Activated CD4-positive, alpha-beta T cell treated with anti-CD3 and anti-CD28 coated beads, Interleukin-2, amount 10 ng/mL, durations not matched to agents 7 days and 5 days (primary cell): ENCODE measurements at places on chromosomes 1 and 21.

DNA sequence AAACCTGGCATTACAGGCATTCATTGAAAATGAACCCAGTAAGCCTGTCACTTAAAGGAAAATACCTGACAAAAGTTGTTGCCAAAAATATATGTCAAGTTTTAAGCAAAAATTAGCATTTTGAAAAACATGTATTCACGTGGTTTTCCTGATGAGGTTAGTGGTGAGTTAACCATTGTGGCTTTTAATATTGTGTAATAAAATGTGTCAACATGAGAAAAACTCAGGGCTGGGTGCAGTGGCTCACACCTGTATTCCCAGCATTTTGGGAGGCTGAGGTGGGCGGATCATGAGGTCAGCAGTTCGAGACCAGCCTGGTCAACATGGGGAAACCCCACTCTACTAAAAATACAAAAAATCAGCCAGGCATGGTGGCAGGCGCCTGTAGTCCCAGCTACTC is 731.4 kb downstream of the KCNT2 start:
- no peak for DNase-seq

GRCh38 chr1:32060914-32061313 is 11.8 kb upstream of the TMEM39B start:
- DNase-seq, result no peak

DNA sequence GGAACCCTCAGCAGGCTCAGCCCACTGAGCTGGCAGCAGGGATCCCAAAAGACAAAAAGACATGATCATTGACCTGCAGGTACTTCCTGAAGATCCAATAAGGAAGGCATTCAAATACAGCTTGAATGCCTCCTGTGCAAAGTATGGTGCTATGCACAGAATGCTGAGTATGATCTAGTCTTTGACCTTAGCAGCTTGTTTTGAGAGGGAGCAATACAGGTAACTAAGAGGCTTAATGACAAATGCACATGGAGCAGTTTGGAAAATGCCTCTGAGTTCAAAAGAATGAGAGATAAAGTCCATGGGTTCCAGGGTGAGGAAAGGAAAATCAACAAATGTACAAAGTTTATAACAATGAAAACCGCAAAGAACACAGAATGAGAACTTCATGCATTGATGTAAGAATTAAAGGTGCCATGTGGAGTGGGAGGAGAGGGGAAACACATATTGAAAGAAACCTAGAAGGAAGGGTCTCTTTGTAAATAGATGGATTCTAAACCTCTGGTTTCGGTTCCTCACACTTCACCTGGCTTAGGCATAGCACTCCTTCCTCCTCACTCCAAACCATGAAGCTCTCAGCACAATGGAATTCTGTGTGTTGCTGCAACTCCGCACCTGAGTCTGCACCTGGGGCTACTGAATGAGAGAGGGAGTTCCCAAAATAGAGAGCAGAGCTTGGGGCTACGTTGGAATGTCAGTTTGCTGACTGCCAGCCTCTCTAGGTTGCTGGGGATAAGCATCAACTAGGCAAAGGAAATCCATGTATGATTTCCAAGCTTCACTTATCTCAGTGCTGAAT is 77.6 kb downstream of the PLXNA2 start:
- DNase-seq, result no peak

- no peak for DNase-seq
These were observed 1.7 kb downstream of the KHDC4 start for GRCh38 chr1:155932487-155932886.

GRCh38 chr1:37755290-37755689 is 9.6 kb downstream of the EPHA10 start:
- no peak for DNase-seq

DNA sequence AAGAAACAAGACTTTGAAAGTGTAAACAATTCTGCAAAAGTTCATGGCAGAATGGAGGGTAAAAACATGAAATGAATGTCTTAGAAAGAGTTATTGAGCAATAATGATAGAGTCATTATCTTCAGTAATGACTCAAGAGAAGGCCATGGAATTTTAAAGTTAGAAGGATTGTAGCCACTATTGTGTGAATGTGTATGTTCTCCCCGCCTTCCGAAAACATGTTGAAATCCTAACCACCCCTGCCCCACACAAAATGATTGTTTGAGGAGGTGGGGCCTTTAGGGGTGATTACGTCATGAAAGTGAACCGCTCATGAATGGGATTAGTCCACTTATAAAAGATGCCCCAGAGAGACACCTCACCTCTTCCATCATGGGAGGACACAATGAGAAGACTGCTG is 93.8 kb upstream of the CCDC190 start:
- DNase-seq, result no peak

GRCh38 chr1:212794561-212795014 is 2.9 kb downstream of the TATDN3 start:
- DNase-seq, result peak; percentile 16

- DNase-seq, result no peak
These were observed 49.0 kb upstream of the OLFM3 start for GRCh38 chr1:102045752-102046151.

DNA sequence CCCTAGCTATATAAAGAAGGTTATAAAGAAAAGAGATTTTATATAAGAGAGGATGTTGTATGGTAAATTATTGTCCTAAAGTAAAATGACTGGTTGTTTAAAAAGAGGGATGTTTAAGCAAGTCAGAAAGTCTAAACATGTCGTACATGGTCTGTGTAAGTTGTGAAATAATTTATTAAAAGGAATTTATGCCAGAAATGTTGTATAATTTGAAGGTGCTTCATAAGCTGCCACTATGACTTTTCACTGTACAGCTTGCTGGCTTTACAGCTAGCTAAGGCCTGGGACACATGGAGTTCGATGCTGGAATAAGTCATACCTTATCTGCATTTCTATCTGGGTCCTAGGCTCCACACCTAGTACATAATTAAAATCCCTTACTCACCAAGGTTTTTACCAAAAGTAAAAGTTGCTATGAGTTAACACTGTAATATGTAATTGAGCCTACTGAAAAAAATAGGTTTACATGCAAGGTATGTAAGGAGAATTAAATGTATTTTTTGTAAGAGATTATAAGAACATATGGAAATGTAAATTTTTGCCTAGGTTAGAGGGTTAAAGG is 59.0 kb upstream of the EDEM3 start:
- no peak for DNase-seq

DNA sequence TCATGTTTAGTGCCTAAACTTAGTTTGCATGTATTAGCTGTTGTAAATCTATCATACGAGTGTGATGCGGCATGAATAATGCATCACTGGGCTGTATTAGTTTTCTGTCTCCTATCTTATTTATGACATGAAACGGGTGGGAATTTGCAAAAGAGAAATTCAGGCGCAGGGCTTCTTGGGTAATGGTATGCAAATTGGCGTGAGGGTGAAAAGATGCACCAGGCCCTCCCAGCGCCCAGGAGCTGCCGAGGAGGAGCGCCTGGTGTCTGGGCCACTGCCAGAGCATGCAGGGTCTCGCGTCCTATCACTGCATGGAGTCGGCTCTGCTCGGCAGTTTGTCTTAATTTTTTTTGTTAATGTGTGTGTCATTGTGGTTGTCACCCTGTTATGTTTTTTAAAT is 82.9 kb upstream of the ACTL8 start:
- DNase-seq, result no peak

GRCh38 chr1:947958-948357 is 11.1 kb downstream of the NOC2L start:
- no peak for DNase-seq

DNA sequence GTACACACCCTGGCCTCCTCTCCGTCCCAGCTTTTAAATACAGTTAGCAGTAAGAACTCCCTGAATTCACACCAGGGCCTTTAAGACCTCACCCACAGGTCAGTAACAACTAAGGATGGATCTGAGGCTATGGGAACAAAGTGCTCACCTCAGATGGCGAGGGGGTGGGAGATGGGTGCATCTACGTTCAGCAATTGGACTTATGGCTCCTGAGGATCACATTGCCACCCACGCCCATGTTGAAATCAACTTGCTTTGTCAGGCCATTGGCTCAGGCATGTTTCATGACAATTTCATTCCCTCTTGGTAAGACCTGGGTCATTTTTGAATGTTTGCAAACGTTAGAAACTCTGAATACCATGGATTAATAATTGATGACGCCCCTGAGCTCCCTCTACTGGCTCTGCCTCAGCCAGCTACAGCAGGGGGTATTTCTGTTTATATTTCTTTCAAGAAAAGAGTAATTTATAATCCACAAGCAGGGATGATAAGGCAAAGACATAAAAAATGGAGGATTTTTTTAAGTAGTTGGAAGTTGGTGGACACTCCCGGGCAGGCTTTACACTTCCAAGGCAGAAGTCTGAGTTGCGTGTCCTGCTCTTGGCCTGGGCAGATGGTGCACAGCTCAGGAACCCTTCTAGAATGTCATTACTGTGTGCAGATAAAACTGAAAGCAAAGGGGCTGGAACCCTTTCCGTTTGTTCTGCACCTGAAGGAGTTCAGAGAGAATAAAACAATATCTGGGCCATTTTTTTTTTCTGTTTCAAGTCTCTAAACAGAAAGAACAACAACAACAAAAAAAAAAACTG is 13.7 kb upstream of the LBR start:
- peak; percentile 37 for DNase-seq

GRCh38 chr1:193806079-193807048 is 620.0 kb upstream of the B3GALT2 start:
- no peak for DNase-seq

DNA sequence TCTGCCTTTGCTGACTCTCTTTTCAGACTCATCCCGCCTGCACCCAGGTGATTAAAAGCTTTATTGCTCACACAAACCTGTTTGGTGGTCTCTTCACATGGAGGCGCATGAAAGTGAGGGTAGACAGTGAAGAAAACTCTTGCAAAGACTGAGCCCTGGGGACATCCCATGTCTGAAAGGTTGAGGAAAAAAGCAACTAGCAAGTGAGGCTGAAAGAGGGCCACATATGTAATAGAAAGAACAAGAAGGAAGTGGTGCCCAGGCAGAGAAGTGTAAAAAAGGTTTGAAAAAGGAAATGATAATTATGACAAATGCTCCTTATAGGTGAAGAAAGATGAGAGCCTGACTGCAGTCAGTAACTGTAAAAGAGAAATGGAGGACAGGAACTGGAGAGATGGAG is 115.9 kb upstream of the NEK7 start:
- DNase-seq, result no peak

DNA sequence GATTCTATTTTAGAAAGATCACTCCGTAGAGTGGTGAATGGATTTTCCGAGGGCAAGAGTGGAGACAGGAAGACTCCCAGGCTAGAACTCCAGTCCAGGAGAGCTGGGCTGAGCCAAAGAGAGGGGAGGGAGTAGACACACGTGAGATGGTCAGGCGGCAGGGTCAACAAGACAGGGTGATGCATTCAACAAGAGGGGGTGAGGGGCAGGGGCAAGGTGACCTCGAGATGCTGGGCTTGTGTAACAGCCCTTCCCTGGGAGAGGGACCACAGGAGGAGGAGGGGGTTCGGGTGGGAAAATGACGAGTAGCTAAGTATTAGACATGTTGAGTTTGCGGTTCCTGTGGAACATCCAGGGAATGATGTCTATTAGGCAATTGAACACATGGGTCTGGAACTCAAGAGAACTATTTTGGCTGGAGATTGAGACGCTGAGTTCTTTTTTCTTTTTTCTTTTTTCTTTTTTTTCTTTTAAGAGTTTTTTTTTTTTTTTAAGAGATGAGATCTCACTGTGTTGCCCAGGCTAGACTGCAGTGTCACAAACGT is 13.3 kb downstream of the RSPO1 start:
- no peak for DNase-seq

DNA sequence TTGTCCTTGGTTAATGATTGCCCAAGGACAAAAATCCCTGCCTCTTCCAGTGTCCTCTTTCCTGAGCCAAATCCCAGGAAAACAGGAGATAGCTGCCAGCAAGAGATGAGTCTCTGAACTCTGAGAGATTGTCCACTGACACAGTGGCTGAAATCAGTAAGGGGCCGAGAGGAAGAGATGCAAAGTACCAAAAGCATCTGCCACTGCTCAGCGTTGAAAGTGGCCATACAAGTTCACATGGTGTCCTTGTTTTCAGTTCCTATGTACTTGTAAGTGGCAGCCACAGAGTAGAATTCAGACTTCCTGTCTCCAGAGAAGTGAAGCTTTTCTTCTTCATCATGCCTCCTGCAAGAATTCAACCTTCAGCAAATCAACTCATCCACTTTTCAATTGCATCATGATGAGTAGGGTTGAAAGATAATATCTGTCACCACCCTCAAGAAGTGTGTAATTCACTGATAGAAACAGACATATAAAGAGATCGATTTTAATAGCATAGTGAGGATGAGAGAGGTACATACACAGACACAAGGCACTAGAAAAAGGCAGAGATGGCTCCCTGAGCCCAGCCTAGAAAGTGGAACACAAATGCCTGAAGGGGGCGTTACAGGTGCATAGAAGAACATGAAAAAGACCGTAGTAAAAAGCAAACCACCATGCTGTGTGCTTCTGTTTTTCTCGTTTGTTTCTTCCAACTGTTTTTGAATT is 185.8 kb downstream of the MRPL39 start:
- DNase-seq, result peak; percentile 74

- DNase-seq, result no peak
These were observed 39.1 kb downstream of the RIMS3 start for GRCh38 chr1:40626383-40626770.

DNA sequence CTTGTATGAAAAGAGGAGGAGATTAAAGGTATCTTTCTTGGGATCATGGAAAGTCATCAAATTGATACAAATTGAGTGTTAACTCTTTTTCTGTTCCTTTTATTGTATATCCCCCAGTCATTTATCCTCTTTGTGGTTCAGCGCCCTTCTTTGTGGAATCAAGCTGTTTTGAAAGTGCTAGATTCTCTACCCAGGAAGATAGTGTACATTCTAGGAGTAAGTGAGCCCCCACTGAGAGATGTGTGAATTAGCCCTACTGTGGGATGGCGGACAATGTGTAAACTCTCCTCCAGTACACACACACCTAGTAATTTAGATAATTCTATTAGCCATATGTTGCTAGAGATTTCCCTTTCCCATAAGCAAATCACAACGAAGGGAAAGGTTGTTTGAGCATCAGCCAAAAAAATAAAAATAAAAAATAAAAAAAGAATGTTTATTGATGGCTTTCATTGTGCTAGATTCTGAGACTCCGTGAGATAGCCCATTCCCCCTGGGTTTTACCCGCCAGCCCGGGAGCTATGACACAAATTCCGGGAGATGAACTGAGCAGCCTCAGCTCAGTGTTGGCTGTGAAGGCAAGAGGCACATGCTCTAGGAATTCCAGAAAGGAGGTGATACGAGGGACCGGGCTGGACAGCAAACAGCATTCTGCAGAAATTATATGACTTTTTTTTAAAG is 378.4 kb upstream of the RUNX1 start:
- DNase-seq, result no peak

DNA sequence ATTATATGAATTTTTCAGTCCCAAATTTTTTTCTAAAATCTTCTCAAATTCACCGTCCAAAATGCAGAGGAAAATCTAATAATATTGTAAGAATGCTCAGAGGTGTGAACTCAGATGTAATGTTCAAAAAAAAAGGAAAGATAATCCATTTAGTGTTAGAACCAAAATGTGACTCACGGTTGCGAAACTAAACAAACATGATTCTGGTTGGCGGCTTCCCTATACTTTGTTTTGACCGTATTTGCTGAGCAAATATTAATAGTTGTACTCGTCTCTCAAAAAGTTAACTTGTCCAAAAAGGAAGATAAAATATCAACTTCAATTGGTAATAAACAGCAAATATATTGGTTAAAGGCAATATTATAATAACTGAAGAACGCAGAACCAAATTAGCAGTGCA is 34.4 kb downstream of the ZSWIM5 start:
- no peak for DNase-seq
